ENCODE measurements at places on chromosomes 16 and 17.

DNA sequence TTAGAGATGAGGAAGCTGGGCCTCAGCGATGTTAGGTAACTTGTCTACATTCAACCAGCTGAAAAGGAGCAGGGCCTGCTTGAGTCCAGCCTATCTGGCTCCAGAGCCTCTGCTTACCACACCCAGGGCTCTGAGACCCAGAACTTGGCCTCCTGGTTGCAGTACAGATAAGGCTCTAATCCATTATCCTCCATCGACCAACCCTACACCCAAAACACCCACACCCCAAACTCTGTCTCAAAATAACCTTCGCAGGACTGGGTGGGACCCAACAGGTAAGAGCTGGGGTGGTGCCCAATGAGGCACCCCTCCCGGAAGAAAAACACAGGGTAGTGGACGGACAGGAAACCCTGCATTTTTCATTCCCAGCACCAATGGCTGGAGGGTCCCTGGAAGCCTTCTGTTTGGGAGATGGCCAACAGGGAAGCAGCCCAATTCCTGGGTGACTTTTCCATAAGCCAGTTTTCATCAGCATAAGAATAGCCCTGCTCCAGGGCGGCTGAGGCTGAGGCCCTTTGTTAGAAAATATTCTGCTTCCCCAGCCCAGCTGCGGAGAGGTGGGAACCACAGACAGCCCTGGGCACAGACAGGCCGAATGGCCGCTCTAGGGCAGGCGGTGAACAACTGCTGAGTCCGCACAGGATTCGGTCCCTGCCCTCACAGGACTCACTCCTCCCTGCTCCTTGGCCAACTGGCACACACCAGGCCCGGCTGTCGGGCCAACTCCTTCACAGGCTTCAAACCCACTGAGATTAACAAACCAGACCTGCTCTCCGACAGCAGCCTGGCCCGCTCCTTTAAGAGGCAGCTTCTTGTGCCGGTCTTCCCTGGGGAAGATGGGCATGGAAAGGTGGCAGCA, 9.8 kb downstream of the SMIM5 start:
- peak; percentile 18 for DNase-seq
- H3K4me3 ChIP-seq: no peak overlapping the region
- no peaks in the 10 kb centered on the region for H3K4me1 ChIP-seq
- no peak overlapping the region for H3K27ac ChIP-seq

DNA sequence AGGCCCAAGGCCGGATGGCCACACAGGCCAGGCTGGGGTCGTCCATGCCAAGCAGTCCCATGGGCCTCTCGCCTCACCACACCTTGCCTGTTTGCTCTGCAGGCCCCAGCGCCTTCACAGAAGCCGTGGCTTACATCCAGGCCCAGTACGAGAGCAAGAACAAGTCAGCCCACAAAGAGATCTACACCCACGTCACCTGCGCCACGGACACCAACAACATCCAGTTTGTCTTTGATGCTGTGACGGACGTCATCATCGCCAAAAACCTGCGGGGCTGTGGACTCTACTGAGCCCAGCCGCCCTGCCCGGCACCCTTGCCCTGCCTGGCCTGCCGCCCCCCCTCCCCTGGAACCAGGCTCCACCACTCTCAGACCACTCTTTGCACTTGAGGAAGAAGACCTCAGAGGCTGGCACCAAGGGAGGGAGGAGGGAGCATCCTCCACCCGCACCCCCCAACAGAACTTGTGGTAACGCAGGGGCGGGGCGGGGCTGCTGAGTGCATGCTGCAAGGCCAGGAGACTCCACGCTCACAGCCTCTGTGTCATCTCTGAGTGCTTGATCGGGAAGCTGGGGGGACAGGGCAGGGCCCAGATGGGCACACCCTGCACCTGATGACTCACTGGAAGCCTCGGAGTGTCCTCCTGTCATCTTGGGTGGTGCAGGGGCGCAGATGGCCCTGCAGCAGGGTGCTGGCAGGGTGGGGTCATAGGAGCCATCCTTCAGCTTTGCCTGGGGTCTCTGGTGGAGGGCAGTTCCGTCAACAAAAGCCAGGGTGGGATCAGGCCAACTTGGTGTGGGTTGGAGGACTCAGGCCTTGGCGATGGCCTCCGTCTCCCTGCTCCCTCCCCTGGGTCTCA, 81.5 kb downstream of the AMFR start:
- no peaks in the 10 kb centered on the region for H3K27me3 ChIP-seq
- no peak overlapping the region for H3K27ac ChIP-seq
- no peak for DNase-seq
- no peaks in the 10 kb centered on the region for H3K4me1 ChIP-seq
- no peak overlapping the region for H3K4me3 ChIP-seq

- no peaks in the 10 kb centered on the region for H3K27me3 ChIP-seq
- H3K4me3 ChIP-seq: no peak overlapping the region
- H3K27ac ChIP-seq: no peak overlapping the region
These were observed 159.1 kb downstream of the PRKCA start for GRCh38 chr17:66461343-66461995.

GRCh38 chr16:66547101-66547989, 2.6 kb downstream of the TK2 start:
- H3K27ac ChIP-seq: no peak overlapping the region
- no peaks in the 10 kb centered on the region for H3K36me3 ChIP-seq
- H3K27me3 ChIP-seq: no peaks in the 10 kb centered on the region
- H3K4me3 ChIP-seq: no peak overlapping the region

DNA sequence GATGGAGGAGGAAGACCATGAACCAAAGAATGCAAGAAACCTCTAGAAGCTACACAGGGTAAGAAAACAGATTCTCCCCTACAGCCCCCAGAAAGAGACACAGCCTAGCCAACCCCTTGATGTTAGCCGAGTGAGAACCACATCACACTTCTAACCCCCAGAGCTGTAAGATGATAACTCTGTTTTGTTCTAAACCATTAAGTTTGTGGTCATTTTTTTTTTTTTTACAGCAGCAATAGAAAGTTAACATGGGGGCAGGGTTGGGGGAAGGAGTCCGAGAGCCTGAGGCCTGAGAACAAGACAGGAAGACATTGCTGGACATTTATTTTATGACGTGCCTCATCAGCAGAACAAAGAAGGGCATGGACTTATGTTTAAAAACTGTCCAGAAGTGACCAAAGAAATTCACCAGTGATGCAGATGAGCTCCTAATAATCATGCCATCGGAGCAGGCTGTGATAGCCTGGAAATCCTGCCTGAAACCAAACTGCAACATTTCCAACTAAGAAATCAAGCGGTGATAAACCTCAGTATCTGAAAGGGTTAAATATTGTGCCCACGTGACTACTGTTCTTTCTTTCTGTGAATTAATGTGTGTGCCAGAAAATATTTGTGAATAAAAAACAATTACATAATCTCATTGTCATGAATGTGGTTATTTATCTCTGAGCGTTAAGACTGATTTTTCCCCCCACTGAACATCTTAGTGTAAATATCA, 1.1 kb downstream of the ABCA9 start:
- H3K4me3 ChIP-seq: no peak overlapping the region
- H3K27me3 ChIP-seq: no peaks in the 10 kb centered on the region
- H3K36me3 ChIP-seq: no peaks in the 10 kb centered on the region
- DNase-seq: no peak

DNA sequence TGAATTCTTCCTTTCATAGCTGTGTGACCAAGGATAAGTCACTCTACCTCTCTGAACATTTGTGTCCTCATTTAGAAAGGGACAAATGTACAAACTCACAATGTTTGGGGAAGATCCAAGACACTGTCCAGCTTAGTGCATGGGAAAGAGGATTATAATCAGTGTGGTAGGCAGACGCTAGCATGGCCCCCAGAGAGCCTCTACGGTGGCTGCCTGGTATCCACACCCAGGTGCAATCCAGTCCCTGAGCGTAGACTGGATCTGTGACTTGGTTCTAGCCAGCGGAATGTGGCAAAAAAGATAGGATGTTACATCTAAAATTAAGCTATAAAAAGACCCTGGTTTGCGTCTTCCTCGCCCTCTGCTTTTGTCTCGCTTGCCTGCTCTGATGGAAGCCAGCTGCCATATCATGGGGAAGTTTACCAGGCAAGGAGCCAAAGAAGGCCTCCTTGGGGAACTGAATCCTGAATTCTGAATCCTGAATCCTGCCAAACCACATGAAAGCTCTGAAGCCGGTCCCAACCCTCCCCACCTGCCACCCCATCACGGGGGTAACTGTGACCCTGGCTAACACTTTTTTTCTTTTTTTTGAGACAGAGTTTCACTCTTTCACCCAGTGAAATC, 51.7 kb downstream of the PLXDC1 start:
- H3K27ac ChIP-seq: no peak overlapping the region
- H3K4me1 ChIP-seq: peaks cover 76% of the 10 kb centered on the region
- no peaks in the 10 kb centered on the region for H3K36me3 ChIP-seq
- no peaks in the 10 kb centered on the region for H3K27me3 ChIP-seq

DNA sequence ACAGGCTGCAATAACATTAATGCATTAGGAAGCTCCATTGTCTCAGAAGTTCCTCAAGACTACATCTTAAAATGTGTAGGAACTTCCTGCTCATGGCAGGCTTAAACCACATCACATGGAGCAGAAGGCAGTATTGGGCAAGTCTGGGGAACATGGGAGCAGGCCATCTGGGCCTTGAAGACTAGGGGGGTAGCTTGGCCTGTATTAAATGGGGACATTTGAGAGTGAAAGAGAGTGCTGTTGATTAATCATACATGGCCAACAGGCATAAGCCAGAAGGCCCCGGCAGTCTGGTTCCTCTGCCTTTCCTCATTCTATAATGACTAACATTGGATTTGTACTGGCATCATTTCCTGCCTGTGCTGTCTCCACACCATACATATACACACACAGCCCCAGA, 25.2 kb upstream of the SLC5A11 start:
- H3K4me3 ChIP-seq: no peak overlapping the region
- H3K27ac ChIP-seq: no peak overlapping the region
- H3K27me3 ChIP-seq: no peaks in the 10 kb centered on the region
- peaks cover 74% of the 10 kb centered on the region for H3K36me3 ChIP-seq

DNA sequence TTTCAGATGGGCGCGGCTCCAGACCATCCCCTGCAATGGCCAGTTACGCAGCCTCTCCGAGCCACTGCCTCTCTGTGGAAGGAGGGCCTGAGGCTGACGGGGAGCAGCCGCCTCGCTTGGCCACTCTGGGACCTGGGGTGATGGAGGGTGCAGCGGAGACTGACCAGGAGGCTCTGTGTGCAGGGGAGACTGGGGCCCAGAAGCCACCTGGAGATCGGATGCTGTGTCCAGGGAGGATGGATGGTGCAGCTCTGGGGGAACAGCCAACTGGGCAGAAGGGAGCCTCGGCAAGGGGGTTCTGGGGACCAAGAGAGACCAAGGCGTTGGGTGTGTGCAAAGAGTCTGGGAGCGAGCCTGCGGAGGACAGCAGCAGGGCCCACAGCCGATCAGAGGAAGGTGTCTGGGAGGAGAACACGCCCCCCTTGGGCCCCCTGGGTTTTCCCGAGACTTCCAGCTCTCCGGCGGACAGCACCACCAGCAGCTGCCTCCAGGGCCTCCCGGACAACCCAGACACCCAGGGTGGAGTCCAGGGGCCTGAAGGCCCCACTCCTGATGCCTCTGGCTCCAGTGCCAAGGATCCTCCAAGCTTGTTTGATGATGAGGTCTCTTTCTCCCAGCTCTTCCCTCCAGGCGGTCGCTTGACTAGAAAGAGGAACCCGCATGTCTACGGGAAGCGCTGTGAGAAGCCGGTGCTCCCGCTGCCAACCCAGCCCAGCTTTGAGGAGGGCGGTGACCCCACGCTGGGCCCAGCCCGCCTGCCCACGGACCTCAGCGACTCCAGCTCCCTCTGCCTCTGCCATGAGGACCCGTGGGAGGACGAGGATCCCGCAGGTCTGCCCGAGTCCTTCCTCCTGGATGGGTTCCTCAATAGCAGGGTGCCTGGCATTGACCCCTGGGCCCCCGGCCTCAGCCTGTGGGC, 17.4 kb upstream of the ZFPM1 start:
- DNase-seq: no peak
- H3K36me3 ChIP-seq: no peaks in the 10 kb centered on the region
- H3K4me3 ChIP-seq: no peak overlapping the region

- no peak overlapping the region for H3K4me3 ChIP-seq
- H3K4me1 ChIP-seq: peaks cover 47% of the 10 kb centered on the region
- H3K27ac ChIP-seq: no peak overlapping the region
- no peak for DNase-seq
- no peaks in the 10 kb centered on the region for H3K27me3 ChIP-seq
- H3K36me3 ChIP-seq: no peaks in the 10 kb centered on the region
These were observed 26.1 kb downstream of the ZFPM1 start for GRCh38 chr16:88478889-88479792.

DNA sequence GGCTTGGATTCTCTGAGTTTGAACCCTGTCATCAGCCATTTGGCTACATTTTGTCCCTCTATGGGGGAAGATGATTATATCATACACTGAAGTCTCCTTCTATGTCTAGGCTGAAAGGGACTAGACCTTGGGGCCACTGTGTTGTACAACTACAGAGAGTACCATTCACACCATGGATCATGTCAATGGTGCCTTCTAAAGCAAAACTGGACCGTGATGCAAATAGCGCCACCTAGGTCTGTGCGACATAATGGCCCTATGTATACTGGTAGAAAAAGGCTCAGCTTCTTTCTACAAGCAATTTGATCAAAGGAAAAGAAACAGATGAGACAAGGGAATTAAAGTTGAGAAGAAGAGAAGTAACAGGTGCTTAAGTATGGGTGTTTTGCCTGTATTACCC, 100.7 kb downstream of the LYRM1 start:
- H3K4me3 ChIP-seq: no peak overlapping the region
- H3K36me3 ChIP-seq: no peaks in the 10 kb centered on the region
- H3K27me3 ChIP-seq: peaks cover 1% of the 10 kb centered on the region
- no peak overlapping the region for H3K27ac ChIP-seq

GRCh38 chr16:51048544-51048943, 102.5 kb downstream of the SALL1 start:
- DNase-seq: no peak
- H3K36me3 ChIP-seq: no peaks in the 10 kb centered on the region
- no peak overlapping the region for H3K4me3 ChIP-seq
- H3K27ac ChIP-seq: no peak overlapping the region
- H3K4me1 ChIP-seq: no peaks in the 10 kb centered on the region

GRCh38 chr16:89742948-89743347, 21.6 kb downstream of the ZNF276 start:
- no peak for DNase-seq
- H3K4me1 ChIP-seq: peaks cover 19% of the 10 kb centered on the region
- no peak overlapping the region for H3K27ac ChIP-seq
- peaks cover 24% of the 10 kb centered on the region for H3K36me3 ChIP-seq
- H3K27me3 ChIP-seq: no peaks in the 10 kb centered on the region

GRCh38 chr16:78523212-78523985, 423.9 kb downstream of the WWOX start:
- H3K36me3 ChIP-seq: no peaks in the 10 kb centered on the region
- no peak overlapping the region for H3K27ac ChIP-seq
- H3K4me1 ChIP-seq: no peaks in the 10 kb centered on the region
- no peak overlapping the region for H3K4me3 ChIP-seq

- H3K27me3 ChIP-seq: no peaks in the 10 kb centered on the region
- H3K27ac ChIP-seq: no peak overlapping the region
- H3K36me3 ChIP-seq: peaks cover 17% of the 10 kb centered on the region
- no peak for DNase-seq
- H3K4me1 ChIP-seq: no peaks in the 10 kb centered on the region
These were observed 39.3 kb downstream of the CHCT1 start for GRCh38 chr17:60461584-60461983.

- H3K36me3 ChIP-seq: no peaks in the 10 kb centered on the region
- DNase-seq: no peak
- H3K4me3 ChIP-seq: no peak overlapping the region
- H3K4me1 ChIP-seq: no peaks in the 10 kb centered on the region
- no peaks in the 10 kb centered on the region for H3K27me3 ChIP-seq
These were observed 91.6 kb downstream of the CCT6B start for GRCh38 chr17:34869641-34870040.

GRCh38 chr17:74118504-74118903, 85.0 kb upstream of the RPL38 start:
- no peak overlapping the region for H3K27ac ChIP-seq
- no peak for DNase-seq
- H3K36me3 ChIP-seq: no peaks in the 10 kb centered on the region
- no peak overlapping the region for H3K4me3 ChIP-seq
- no peaks in the 10 kb centered on the region for H3K4me1 ChIP-seq
- H3K27me3 ChIP-seq: peaks cover 3% of the 10 kb centered on the region

All from CD8-positive, alpha-beta memory T cell (primary cell).